ENCODE measurements at places on chromosomes 5 and 9.
A peak's percentile ranks its signal among the peaks of the same experiment; 100 is the strongest.

- no peak for DNase-seq
Observed at GRCh38 chr5:75678155-75678554, 39.1 kb downstream of the POC5 start.

DNA sequence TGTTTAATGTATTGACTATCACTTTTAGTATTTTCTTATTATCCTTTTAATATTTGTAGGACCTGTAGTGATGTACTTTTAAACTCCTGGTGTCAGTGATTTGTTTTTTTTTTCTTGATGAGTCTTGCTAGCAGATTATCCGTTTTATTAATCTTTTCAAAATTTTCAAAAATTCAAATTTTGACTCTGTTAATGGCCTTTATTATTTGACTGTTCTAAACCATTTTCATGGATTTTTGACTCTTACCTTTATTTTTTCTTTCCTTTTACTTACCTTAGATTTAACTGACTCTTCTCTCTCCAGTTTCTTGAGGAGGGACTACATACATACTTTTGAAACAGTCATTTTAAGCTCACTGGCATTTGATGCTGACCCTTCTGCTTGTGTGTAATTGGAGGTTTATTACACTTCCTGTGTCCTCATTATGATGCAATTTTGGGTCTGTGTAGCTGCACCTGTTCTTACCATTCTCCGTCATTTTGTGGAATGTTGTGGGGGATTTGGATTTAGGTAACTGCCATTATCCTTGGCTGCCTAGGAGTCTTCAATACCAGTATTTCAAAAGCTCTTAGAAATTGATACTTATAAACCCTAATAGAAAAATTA is 32.0 kb upstream of the EXOC3 start:
- DNase-seq: no peak

DNA sequence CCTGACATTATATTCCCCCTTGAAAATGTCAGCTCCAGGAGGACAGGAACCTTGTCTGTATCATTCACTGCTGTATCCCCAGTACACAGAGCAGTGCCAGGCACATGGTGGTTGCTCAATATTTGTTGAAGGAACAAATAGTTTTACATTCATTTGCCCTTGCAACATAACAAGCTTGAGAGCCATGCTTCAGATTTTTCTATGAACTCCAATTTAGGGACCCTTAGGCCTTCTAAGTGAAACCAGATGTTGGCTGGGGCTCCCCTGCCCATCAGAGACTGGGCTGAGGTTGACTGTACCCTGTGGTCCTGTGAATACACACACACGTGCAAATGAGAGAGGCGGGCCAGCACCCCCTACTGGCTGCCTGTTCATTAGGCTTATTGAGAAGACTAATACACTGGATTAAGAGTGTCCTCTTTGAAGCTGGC is 214.9 kb upstream of the WWC1 start:
- peak; percentile 42 for DNase-seq

- no peak for DNase-seq
Observed at GRCh38 chr9:101462558-101462957, 27.0 kb upstream of the ALDOB start.

GRCh38 chr5:4023091-4023752 is 427.6 kb downstream of the IRX1 start:
- no peak for DNase-seq

- no peak for DNase-seq
Observed at GRCh38 chr9:31302620-31303418, 1081.6 kb upstream of the ACO1 start.
